ENCODE measurements at places on chromosomes 11 and 22.

GRCh38 chr11:109236188-109236587 is 185.8 kb upstream of the C11orf87 start:
- DNase-seq: no peak

DNA sequence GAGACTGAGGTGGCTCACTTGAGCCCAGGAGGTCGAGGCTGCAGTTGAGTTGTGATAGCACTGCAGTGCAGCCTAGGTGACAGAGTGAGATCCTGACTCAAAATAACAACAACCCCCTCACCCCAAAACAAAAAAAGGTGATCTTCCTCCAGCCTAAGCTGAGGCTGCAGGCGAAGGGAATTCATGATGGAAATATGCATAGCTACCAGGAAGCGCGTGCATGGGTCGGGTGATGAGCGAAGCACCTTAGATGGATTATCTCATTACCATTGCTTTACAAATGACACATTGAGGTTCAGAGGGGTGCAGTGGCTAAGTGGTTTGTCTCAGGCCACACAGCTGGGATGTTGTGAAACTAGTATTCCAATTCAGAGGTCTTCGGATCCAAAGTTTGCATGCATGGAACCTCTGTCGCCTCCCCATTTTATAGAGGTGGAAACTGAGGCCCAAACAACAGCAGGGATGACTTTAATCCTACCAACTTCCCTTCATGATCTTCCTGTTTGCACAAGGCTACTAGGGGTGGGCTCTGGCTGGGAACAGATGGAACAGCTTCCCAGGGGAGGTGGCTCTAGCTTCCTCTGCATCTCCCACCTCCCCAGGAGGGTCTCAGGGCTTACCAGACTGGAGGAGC is 4.6 kb downstream of the SLC29A2 start:
- no peak for DNase-seq

GRCh38 chr11:31233425-31233824 is 136.1 kb downstream of the DCDC1 start:
- DNase-seq: no peak

DNA sequence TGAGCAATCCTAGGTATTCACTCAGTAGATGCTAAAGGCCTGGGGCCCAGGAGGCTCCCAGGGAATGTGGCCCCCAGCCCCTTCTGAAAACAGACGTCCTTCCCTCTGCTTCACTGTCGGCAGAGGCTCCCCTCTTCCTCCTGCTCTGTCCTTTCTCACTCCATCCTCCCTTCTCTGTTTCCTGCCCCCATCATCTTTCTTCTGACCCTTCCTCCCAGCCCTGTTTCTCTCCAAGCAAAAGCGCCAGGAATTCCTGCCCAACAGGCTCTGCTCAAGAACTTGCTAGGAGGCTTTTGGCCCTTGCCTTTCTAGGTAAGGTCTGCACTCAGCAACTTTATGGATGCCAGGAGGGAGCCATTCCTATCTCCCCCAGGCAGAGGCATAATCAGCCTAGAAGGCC is 300.5 kb downstream of the NTM start:
- no peak for DNase-seq

DNA sequence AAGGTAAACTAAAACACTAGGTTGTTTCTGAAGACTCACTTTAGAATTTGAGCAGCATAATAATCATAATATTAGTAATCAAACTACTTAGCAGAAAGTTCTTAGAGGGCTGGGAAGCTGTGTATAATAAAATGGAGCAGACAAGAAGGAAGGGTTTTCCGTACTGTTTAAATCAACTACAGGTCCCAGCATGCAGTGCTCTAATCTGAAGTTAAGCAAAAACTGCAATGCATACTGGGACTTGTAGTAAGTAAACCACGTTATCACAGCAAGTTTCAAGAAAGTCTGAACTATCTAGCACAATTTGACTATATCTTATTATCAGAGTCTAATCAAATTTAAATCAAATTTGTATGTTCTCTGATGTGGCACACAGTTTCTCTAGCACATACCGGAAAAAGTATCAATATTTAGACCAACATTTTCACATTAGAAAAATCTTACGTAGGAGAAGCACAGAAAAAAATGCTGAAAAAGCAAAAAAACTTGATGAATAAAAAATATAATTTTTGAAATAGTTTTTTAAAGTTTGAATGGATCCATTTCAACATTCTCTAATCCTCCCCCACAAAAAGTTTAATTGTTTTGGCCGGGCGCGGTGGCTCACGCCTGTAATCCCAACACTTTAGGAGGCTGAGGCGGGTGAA is 8.2 kb downstream of the PHF21A start:
- DNase-seq: no peak

DNA sequence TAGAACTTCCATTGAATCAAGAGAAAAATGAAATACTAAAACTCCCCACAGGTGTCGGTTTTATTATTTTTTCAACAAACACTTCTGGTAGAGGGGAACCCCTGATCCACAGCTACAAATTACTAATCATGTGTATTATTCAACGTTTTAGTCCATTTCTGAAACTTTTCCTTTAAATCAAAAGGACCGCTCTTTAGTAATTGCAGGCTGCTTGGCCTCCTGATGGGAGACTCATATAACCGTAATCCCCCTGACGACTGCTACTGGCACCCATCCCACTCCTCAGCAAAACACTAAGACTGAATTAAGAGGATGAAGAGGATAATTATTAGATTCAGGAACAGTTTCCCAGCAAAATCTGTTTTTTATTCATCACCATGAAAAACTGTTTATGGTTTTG is 46.4 kb downstream of the PAX6 start:
- no peak for DNase-seq

DNA sequence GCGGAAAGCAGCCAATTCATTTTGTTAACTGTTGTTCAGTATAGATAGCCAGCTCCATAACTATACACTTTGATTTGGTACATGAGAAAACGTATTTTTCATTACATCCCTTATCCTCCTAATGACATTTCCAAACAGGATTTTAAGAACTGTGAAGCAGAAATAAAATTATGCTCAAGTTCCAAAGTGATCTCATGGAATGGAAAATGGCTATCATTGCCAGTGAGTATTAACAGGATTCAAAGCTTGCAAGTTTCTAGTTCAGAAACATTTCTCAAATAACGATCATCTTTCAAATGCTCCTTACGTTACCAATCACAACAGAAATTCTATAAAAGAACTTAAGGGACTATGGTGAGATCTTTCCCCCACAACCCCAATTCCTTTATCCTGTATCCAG is 53.7 kb downstream of the CADM1 start:
- DNase-seq: no peak

DNA sequence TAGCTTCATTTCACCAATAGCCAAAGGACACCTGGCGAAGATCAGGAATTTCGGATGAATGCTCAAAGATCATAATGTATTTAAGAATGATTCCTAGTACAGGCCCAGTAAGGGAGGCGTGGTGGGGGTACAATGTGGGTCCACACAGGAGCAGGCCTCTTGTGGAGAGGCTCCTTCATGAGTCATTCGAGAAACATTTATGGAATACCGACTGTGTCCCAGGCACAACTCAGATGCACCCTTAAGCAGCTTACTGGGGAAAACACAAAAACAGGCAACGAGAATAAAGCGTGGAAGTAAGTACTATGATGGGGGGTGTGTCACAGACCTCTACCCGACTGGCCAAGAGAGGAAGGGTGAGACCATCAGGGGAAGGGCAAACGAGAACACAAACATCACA is 44.5 kb downstream of the SMCO4 start:
- DNase-seq: no peak
